Adipocyte (in vitro differentiated cells): ENCODE measurements at places on chromosomes 16 and 17.
A peak's percentile ranks its signal among the peaks of the same experiment; 100 is the strongest.

DNA sequence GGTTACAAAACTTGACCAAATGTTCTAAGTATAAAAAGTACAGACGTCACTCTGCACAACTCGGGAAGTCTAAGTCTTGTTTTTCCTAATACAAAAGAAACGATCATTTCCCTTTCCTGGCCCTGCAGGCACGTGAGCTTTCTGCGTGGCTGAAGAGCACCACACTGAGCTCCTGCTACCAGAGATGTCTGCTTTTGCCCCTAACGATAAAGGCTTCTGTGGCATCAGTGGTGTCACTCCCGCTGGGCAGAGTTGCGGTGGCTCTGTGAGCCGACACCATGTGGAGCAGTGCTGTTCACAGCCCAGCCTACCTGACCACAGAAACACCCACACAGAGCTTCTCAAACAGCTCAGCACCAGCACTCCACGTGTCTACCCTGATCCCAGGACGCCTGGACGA, 20.5 kb downstream of the EMC8 start:
- DNase-seq: no peak

GRCh38 chr17:3529817-3530741, 27.5 kb downstream of the TRPV3 start:
- DNase-seq: no peak

- DNase-seq: no peak
These were observed 13.4 kb downstream of the EMC8 start for GRCh38 chr16:85785927-85786326.

GRCh38 chr17:73227944-73228343, 33.7 kb downstream of the CPSF4L start:
- DNase-seq: no peak

DNA sequence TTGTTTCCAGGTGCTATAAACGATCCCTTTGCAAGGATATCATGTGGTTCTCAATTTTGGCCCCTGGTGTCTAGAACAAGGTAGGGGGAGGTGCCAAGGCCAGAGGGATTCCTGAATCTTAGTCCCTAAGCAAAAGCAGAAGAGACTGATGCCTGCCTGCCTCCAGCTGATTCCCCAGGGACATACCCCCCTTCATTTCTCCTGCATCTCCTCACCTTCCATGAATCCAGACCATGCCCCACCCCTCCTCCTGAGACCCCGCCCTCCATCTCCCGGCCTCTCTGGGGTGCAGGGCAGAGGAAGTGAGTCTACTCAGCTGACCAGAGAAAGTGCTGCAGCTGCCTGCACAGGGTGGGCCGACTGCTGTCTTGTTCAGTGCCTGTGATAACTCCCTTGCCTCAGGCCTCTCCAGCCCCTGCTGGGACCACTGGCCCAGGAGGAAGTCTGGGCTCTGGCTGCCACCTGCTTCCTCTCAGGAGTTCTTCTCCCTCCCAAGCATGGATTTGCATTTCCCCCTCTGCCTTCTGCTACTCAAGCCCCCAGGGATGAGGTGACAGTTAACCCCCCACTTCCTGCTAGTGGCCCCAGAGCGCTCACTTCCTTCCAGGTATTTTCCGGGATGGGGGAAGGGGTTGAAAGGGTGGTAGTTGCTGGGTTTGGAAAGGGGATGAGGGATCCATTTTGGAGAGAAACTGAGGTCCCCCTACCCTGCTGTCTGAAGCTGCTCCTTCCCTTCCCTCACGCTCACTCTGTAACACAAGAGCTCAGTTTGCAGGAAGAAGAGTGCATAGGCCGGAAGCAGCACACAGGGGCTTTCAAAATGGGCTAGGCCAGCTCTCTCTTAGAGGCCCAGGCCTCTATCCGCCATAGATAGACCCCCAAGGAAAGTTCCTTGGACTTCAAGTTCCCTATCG, 10.5 kb upstream of the TSPOAP1 start:
- DNase-seq: no peak

- no peak for DNase-seq
These were observed 51.2 kb upstream of the TOB1 start for GRCh38 chr17:50917418-50917743.

- no peak for DNase-seq
These were observed 7.4 kb upstream of the SCIMP start for GRCh38 chr17:5241861-5242671.

DNA sequence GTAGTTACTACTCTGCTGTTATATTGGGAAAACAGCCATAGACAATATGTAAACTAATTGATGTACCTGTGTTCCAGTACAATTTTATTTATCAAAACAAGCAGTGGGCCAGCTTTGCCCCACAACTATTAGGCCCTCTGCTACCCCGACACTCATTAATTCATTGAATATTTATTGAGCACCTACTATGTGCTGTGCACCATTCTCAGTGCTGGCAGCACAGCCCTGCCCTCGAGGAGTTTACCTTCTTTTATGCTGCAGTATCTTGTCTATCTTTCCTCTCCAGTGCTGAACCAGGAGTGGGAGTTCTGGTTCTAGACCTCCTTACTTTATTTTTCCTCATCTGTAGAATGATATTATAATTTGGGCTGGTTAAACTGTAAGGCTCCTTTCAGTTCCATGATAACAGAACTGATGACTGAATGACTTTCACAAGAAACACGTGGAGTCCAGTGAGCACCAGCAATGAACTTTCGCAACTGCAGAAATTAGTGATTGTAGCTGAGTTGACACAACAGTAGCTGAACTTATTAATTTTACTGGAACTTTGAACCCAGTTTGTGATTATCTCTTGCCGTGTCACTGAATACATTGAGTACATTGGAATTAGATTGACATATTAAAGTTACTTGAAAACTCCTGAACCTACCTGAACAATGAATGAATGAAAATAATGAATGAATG, 2.4 kb downstream of the GOSR2 start:
- peak; percentile 18 for DNase-seq

DNA sequence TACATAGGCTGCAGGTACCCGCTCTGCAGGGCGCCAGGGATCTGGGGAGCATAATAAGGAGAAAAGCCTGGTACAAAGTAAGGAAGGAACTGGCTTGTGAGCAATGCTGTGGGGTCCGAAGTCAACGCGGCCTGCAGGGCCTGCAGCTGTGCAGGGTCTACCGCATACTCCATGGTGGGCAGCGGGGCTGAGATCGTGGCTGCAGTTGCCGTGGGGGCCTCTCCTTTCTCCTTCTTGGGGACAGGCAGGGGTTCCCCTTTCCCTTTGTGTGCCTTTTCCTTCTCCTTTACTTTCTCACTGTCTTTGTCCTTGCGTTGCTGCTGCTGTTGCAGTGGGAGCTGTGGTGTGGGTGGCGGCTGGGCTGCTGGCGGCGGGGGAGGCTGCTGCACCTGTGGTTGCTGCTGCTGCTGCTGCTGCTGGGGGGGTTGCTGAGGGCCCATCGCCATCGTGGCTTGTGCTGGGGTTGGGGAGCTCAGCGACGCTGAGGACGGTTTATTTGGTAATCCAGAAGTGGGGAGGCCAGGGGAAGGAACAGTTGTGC, 259.6 kb downstream of the ZFHX3 start:
- DNase-seq: no peak

GRCh38 chr17:80619535-80620235, 75.0 kb downstream of the RPTOR start:
- no peak for DNase-seq

DNA sequence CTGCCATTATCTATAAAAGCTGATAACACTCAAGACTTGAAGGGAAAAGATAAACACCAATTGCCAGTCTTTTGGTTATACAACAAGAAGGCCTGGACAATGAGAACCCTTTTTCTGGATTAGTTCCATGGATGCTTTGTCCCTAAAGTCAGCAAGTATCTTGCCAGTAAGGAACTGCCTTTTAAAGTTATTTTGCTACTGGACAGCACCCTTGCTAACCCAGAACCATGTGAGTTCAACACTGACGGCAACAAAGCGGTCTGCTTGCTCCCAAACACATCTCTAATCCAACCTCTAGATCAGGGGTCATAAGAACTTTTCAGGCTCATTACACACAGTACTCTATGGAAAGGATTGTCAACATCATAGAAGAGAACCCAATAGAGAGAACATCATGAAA, 25.3 kb upstream of the ABCA6 start:
- DNase-seq: no peak

DNA sequence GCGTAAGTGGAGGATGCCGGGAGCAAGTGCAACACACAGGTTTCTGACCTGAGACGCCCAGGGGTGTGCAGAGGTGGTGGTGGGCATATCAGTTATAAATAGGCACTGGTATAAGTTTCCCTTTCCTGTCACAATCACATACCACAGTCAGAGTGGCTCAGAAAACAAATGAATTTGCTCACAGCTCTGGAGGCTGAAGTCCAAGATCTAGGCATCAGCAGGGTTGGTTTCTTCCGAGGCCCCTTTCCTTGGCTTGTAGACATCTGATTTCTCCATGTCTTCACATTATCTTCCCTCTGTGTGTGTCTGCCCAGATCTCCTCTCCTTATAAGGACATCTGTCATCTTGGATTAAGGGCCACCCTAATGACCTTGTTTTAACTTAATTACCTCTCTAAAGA, 250.5 kb upstream of the TNRC6C start:
- DNase-seq: no peak

- DNase-seq: no peak
These were observed 10.4 kb downstream of the CARD14 start for GRCh38 chr17:80180192-80180591.

- peak; percentile 74 for DNase-seq
These were observed 17.5 kb upstream of the MTMR4 start for GRCh38 chr17:58531661-58532554.

DNA sequence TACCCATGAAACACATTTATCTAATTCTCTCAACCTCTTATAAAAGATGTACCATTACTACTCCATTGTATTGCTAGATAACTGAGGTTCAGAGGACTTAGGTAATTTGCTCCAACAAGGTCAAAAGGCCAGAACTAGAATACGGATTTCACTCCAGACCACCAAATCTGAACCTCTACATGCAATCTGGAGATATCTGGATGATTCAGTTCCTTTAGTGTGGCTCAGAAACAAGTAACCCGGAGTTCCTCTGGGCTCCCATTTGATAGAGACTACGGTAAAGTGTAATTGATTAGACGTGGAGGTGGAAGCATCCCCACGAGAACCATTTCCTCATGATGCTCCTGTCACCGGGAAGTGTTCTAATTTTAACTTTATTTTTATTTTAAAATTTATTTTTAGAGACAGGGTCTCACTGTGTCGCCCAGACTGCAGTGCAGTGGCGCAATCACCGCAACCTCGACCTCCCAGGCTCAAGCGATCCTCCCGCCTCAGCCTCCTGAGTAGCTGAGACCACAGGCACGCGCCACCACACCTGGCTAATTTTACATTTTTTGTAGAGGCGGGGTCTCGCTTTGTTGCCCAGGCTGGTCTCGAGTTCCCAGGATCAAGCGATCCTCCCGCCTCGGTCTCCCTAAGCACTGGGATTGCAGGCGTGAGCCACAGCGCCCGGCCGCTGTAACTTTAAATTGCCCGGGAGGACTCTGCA, 608 bp upstream of the COX10 start:
- DNase-seq: no peak

DNA sequence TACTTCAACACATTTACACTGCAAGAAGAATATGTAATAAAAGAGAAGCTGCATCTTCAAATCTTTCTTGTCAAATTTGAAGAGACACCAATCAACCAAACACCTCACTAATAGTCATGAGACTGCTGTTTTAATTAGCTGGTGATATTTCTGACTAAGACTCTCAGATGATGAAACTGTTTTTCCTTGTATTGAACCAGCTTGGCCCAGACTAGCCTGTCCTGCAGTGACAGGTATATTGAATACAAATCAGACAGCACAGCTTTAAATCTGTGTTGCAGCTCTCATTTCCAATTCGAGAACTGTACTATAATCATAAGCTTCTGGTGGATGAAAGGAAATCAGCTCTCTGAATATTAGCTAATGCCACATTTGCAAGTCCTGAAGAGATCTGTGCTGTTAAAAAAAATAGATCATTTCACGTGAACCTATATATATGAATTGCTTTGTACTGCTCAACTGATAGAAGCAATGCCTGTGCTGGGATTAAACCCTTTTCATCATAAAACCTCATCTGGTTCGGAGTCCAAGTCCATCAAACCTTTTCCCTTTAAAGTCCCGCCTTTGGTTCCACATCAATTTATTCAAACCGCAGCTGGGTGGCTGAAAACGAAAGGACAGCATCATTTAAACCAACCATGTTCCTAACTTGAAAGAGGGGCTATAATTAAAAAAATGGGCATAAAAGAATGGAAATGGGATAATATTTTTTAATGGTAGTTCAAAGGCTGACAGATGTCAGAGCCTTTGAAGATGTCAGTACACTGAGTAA, 306.2 kb downstream of the CEP112 start:
- DNase-seq: peak; percentile 10
